Activated CD8-positive, alpha-beta memory T cell treated with anti-CD3 and anti-CD28 coated beads, Interleukin-2, amount 50 U/mL, for 48 hours (primary cell): ENCODE measurements at places on chromosomes 6 and 20.

DNA sequence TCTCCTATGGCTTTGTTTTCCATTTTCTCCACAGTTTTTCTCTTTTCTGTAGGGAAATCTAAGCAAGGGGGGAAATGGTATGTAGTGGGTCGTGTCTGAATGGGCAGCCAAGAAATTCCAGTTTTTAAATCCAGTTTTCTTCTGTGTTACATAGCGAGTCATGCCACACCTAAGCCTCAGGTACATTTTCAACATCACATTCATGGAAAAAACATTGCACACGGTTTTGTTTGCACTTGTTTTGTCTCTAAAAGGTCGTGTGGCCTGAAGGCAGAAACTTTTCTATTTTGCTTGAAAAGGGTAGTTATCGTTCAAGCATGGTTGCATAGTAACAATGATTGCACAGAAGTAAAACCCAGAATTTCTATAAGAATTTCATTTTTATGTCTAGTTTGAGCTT lies 70.5 kb downstream of the MOXD1 start:
- no peak for DNase-seq

DNA sequence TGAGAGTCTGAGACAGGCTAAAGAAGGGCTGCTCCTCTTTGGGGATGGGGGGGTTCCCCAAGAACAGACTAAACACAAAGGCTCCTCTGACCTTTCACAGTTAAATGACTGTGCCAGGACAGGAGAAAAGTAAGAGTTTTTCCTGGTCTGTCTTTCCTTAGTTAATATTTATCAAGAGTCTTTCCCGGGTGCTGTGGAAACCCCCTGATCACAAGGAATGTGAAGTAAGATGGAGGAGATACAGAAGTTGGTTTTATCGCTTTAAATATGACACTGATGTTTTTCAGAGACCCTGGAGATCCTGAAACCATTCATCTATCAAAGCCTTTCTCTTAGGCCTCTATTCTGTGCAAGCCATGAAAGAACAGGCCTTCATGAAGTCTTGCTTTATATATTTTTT lies 105.8 kb downstream of the RNF144B start:
- DNase-seq = no peak

GRCh38 chr6:93294879-93295278 lies 124.5 kb downstream of the EPHA7 start:
- DNase-seq = no peak

DNA sequence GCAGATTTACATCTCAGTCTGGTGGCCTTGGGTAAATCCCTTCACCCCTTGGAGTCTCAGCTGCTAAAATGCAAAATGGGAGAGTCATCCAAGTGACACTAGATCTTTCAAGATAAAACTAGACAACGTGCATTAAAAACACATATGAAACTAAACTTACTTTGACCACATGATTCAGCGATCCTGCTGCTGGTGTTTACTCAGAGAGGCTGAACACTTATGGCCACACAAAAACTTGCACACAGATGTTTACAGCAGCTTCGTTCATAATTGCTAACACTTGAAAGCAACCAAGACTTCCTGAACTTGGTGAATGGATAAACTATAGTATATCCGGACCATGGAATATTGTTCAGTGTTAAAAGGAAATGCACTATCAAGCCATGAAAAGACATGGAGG lies 55.3 kb upstream of the GPR6 start:
- DNase-seq = no peak

- DNase-seq = no peak
Observed at GRCh38 chr6:11218538-11219399, 13.7 kb downstream of the NEDD9 start.

- no peak for DNase-seq
Observed at GRCh38 chr6:97548354-97548753, 265.3 kb upstream of the MMS22L start.

DNA sequence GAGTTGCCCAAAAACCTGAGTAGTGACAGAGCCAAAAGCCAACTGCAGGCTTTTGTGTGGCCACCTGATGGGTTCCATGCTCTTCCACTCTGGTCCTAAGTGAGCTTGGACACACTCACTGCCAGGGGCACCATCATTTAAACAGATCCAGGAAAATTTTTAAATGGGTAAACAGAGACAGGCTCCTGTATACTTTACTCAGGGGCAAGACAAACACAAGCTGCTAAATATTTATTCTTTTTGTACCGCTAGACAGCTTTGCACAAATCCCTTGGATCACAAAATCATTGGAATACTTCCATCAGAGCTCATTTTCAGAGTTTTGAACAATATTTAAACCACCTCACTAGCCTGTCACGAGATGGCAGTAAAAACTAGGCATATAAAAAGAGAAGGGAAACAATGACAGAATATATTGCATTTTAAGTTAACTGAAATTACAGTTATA lies 31.4 kb downstream of the GCLC start:
- DNase-seq = no peak

- DNase-seq = no peak
Observed at GRCh38 chr6:97177905-97178304, 105.1 kb downstream of the MMS22L start.

DNA sequence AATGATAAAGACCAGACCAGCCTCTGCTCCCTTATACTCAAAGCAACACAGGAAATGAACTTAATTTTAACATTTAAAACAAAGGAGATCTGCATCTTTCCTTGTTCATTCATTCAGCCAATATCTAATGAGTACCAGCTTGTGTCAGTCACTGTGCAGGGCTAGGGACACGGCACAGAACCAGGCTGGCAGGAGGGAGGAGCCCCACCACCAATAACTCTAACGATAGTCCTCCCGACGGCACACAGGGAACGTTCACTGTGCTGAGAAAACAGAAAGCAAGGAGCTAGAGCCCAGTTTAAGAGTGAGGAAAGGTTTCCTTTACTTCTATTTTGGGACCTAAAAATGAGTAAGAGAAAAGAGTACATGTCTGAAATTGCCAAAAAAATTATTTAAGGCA lies 9.9 kb downstream of the ETV7 start:
- DNase-seq = no peak

- DNase-seq = no peak
Observed at GRCh38 chr6:20208687-20209378, 3.4 kb downstream of the MBOAT1 start.

DNA sequence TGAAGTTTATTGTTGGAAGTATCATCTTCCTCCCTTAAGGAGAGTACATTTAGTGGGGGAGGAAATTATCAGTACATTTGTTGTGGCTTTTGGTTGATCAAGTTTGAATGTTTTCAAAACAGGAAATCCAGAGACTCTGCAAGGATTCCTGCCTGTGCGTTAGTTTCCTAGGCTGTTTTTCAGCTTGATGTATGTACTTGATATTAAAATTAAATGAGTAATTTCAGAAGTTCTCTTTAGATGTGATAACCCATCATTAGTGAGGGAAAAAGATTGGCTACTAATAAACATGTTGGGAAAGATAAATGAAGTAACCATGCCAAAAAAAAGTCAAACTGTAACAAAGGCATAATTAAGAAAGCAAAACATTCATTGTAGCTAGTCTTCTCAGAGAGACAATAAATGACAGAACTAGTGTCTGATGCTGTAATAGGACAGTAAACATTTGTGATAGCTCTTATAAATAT lies 88.0 kb upstream of the TULP1 start:
- no peak for DNase-seq
